Heart left ventricle (tissue), 16 donors: ENCODE measurements at places on chromosomes 1 and 21.

DNA sequence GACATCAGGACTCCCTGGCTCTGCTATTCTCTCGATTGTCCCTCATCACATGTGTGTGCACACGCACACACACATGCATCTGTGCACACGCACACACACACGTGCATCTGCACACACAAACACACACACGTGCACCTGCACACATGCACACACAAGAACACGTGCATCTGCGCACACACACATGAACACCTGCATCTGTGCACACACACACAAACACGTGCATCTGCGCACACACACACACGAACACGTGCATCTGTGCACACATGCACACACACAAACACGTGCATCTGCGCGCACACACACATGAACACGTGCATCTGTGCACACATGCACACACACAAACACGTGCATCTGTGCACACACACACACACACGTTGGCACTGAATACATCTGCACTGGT, 14.7 kb downstream of the S100A7A start:
- no peak for DNase-seq

GRCh38 chr1:216778737-216779136, 55.5 kb upstream of the ESRRG start:
- DNase-seq: no peak

DNA sequence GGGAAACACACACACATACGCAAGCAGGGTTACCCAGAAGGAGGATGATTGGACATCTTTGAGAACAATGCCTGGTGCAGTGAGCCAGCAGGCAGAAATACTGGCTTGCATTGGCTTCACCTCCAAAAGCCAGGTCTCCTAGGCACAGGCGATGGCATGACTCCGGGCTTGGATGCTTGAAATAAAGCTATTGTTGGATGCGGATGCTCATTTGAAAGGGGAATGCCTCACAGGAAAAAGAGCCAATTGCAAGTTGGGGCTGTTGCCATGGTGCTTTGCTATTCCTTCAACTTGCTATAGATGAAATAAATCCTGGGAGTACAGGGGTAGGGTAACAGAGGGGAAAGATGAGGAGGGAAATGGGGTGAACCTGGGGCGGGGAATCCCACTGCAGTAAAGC, 180.7 kb upstream of the SGIP1 start:
- DNase-seq: no peak

- no peak for DNase-seq
These were observed 253.5 kb downstream of the AKT3 start for GRCh38 chr1:243596431-243597062.

DNA sequence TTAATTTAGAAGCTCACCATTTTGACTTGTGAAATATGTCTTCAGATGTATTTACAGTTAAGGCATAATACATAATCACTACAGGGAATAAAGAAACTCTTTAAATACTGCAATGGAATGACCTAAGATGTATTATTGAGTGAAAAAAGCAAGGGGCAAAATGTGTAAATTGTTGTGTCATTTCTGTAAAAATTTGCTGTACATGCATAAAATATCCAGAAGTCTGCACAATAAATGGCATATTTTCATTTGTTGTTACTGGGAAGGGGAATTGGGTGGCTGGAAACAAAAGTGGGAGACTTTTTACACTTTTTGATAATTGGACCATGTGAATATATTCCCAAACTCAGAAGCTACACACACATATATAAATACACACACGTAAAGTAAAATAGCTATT, 17.1 kb downstream of the LRIG2 start:
- DNase-seq: no peak

DNA sequence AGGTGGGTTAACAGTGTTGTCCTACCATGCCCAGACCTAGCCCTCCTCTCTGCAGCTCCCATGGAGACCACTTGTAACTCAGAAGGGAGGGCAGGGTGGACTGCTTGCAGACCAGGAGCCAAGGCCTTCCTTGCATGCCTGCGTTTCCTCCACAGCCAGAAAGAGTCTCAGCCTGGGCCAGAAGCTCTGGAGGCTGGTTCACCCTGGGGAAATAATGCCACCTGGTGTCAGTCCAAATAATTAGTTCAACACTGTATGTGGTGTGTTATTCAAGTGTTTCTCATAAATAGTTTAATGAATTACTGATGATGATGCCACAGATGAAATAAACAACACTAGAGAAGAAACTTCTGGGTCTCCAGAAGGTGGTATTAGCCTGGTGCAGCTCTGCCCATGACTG, 16.9 kb upstream of the VANGL1 start:
- no peak for DNase-seq

GRCh38 chr1:30742963-30743559, 14.5 kb downstream of the LAPTM5 start:
- no peak for DNase-seq

DNA sequence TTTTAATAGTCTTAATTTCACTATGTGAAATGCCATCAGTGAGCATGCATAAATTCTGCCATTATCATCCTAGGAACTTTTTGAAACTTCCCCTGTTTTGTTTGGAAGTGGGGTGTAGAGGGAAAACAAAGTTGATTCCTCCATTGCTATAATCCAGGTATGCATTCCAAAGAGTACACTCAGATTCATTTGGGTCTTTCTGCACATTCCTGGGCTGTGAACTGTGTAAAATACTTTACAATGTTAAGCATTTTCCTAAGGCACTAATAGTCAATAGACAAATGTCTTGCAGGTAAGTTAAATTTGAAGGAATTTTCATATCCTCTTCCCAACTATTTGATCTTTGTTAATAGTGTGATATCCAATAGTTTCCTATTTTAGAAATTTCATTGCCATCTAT, 36.2 kb downstream of the SGIP1 start:
- no peak for DNase-seq

- DNase-seq: no peak
These were observed 7.0 kb downstream of the MRPL9 start for GRCh38 chr1:151756291-151756690.

DNA sequence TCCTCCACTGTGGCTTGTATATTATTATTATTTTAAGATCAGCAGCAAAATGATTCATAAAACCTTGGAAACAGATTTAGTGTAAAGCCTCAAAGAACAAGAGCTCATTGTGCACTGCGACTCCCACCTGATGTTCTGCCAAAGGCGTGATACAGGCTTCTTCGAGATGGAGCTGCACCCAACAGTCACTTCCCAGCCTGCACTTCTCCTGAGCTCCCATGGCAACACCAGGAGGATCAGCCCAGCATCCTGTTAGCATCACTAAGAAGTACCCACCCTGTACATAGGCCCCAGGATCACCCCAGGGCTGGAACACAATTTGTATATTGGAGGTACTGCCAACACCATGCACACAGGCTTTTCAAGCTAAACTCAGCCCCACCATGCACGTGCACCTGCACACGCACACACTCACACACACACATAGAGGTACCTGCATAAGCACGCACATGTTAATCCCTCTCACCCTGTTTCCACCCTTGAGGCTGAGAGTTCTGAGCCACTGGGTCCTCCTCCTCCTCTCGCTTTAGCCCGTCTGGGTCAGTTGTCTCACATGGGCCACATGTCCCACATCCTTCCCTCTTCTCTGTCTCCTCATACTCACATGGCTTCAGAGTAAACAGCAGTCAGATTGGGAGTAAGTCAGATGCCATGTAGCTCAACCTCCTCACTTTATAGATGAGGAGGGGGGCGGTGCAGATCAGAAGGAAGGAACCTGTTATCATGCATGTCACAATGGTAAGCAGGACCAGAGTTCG, 281.9 kb upstream of the POU3F1 start:
- DNase-seq: no peak

DNA sequence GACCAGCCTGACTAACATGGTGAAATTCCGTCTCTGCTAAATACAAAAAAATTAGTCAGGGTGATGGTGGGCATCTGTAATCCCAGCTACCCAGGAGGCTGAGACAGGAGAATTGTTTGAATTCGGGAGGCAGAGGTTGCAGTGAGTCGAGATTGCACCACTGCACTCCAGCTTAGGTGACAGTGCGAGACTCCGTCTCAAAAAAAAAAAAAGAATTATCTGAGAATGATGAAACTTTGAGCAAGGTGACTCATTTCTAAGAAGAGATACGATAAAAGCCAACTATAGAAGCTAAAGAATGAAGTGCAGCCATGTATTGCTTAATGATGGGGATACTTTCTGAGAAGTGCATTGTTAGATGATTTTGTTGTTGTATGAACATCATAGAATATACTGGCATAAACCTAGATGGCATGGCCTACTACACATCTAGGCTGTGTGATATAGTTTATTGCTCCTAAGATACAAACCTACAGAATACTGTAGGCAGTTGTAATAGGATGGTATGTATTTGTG, 64.7 kb downstream of the SNRPE start:
- no peak for DNase-seq

DNA sequence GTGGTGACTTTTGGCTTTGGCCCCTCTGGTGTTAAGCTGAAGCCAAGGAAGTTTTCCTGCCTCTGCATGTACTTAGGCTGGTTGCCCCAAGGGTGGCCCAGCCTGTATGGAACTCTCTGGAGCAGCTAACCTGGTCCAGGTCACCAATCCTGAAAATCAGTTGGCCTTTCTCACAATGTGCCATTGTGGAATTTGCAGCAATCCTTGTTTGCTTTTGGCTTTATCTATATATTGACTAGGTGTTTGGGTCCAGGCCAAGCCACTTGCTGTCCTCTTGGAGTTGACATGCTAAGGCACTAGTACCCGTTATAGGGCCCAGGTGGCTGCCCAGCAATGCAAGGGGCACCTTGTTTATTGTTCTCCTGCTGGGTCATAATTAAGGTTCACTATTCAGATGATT, 124.6 kb downstream of the CAMTA1 start:
- DNase-seq: no peak
